GM12864 (cell line): ENCODE measurements at places on chromosomes 5 and 9.

GRCh38 chr9:133103987-133104505, 17.0 kb downstream of the RALGDS start:
- DNase-seq = no peak

- DNase-seq = no peak
These were observed 71.2 kb upstream of the GLIS3 start for GRCh38 chr9:4371108-4371507.

DNA sequence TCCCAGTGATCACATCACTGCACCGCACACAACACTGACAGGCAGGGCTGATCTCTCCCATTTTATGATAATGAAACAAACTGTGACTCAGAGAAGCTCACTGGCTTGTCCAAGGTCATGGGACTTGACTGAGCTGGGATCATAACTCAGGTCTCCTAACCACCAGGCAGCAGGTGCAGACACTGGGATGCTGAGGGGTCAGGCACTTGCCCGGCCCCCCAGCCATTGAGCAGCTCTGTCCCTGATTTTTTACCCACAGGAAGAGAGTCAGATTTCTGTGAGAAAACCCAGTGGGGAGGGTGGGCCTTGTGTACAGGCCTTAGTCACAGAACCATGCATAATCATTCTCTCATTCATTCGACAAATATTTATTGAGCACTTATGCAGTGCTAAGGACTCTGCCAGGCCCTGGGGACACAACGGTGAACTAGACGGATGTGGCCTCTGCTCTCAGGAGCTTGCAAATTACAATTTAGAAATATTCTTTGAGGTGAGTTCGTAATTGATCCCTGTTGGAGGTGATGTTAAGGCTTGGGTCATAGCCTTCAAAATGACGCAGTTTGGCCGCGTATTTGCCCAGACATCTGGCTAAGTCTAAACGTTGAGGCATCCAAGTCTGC, 54.5 kb upstream of the TGFBR1 start:
- DNase-seq = no peak

- DNase-seq = no peak
These were observed 36.3 kb downstream of the VCP start for GRCh38 chr9:35035851-35036701.

DNA sequence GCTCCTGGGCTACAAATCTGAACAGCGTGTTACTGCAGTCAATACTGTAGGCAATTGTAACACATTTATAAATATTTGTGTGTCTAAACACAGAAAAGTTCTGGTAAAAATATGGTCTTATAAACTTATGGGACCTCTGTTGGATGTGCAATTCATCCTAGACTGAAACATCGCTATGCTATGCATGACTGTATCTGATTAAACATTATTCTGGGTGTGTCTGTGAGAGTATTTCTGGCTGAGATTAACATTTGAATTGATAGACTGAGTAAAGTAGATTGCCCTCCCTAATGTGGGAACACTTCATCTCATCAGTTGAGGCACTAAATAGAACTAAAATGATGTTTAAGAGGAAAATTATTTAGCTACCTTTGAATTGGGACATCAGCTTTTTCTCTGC, 24.3 kb upstream of the PRDM9 start:
- DNase-seq = no peak

- DNase-seq = no peak
These were observed 364.4 kb downstream of the GADD45G start for GRCh38 chr9:89969156-89969675.

DNA sequence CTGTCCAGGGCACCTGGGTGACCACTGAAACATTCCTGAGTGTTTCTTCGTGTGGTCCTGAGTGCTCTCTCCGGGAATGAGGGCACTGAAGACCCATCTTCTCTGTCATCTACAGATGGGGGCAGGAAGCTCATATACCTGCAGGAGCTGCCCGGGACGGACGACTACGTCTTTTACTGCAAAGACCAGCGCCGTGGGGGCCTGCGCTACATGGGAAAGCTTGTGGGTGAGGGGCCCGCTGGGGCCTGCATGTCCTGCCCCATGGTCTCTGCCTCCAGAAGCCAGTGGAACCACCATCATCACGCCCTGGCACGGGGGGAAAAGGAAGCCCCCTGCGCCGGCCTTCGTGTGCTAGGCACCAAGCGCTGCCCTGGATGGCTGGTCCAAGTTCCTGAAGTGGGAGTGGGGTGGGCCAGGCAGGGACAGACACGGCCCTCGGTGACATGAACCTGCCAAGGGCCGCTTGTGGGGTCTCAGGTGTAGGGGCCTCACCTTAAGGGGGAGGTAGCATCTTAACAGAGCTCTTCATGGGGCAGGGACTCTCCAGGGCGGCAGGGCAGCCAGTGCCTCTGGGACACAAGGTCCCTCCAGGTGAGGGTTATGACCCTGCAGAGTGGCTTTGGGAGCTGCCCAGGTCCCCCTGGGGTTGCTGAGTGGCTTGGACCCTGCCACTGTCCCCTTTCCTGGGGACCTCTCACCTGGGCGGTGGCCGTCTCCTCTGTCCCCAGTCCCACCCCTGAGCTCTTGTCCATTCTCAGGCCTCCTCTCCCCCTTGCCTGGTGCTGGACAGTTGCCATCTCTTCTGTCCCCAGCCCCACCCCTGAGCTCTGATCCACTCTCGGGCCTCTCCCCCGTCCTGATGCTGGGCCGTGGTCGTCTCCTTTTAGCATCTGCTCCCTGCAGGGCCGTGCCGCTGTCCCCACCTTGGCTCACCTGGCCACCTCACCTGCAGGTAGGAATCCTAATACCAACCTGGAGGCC, 2.1 kb downstream of the OBP2A start:
- no peak for DNase-seq

GRCh38 chr9:109584205-109584604, 86.1 kb upstream of the PTPN3 start:
- DNase-seq = no peak

DNA sequence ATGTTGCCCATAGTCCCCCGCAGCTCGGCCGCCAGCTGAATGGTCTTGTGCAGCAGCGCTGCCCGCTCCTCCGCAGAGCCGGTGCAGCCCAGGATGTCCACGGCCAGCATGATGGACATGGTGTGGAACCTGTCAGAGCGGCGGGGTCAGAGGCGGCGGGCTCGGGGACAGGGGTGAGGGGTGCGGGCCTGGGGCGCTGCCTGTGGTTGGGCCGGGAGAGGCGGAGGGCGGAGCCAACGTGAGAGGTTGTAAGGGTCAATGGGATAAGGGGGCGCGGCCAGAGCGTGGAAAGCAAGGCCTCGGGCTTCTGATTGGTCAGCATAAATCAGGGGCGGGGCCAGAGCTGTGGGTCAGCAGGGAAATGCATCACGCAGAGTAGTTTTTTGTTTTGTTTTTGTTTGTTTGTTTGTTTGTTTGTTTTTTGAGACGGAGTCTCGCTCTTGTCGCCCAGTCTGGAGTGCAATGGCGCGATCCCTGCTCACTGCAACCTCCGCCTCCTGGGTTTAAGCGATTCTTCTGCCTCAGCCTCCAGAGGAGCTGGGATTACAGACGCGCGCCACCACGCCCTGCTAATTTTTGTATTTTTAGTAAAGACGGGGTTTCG, 6.8 kb upstream of the TOR2A start:
- DNase-seq = no peak

DNA sequence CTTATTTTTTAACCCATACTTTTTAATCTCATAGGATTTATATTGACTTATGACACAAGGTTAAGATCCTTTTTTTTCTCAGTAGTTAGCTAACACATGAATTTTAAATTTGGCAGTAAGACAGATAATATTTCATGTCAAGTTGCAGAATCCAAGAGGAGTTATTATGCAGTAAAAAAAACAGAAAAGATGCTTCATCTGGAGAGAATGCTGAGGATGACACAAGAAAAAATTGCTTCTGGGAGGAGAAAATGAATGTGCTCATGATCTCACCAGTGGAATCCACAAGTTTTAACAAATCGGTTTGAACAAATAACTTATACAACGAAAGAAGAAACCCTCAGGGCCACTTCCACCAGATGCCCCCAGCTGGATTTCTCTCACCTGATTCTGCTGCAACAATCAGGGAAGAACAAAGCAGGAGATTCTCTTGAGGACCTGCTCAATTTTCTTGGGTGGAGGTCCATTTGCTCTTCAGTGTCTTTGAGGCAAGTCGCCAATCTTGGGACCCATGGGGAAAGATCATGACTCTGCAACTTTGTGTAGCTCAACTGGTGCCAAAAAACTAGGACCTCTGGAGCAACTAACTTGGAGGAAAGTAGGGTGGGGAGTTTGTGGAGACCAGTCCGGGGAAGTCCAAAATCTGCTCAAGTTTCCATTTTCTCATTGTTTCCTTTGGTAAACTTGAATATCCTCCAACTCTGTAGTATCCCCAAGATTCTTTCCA, 50.5 kb upstream of the TNFSF15 start:
- DNase-seq = no peak

GRCh38 chr5:77560677-77561263, 68.7 kb upstream of the WDR41 start:
- DNase-seq = peak; percentile 8

DNA sequence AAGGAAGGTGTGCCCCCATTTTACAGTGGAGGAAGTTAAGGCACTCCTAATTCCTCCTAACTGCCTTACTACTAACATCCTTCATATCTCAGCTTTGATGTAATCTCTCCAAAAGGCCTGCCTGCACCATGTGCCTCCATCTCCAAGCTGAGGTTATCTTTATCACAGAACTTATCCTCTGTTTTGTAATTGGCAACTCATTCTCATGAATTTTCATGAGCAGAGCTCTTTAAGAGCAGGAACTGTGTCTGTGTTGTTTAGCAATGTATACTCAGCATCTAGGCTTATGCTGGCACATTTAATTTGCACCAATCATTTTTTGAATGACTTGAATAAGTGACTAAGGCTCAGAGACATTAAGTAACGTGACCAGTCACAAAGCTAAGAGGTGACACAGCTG, 147.9 kb upstream of the VLDLR start:
- DNase-seq = no peak

GRCh38 chr5:2985718-2986117, 234.2 kb upstream of the IRX2 start:
- DNase-seq = no peak

DNA sequence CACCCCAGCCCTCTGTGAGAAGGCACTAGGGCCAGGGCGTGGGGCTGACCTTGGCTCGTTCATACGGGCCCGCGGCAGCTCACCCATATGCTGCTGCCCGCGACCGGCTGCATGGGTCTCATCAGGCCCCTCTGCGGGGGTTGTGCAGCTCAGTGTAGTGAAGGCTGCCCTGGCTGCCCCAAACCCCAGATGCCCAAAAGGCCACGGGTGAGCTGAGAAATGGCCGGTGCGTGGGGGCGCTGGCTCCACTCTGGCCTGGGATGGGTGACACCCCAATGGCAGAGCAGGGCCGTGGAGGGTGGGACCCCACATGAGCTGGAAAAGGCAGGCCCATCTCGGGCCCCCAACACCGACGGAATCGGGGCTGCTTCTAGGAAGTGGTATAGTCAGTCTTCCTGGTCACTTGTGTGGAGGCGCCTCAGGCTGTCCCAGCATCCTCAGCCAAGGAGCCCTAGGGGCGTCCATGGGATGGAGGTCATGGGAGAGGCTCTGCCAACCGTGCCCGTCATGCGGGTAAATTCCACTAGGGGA, 19.4 kb upstream of the LRRC14B start:
- no peak for DNase-seq

- DNase-seq = no peak
These were observed 476.0 kb upstream of the CD180 start for GRCh38 chr5:67672636-67673035.

GRCh38 chr9:70113403-70114022, 69.9 kb downstream of the MAMDC2 start:
- no peak for DNase-seq

DNA sequence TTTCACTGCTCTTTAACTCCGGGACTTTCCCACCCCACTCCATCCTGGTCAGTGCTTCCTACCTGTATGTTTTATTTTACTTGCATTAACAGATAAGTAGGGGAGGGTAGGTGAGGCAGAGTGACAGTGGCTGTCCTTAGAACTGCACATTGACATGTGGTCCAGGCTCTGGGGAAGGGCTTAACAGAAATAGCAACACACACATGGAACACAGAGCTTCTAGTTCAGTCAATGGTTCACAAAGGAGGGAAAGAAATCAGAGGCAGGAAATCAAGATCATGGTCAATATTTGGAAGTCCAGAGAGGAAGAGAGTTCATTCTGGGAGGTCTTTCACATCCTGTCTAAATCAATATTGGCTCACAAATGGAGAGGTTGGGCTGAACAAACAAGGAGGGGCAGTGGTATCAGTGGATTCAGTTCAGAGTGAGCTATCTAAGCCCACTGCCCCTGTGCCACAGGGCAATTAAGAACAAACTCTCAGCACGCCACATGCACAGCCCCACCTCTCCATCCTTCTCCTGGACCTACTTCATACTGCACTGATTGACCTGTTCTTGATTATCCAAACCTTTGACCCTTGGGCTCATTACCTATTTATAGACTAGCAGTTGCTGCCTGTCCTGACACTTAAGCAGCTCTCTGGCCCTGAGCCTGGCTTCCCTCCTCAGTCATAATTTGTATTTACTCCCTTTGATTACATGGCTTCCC, 6.2 kb upstream of the VPS13A start:
- no peak for DNase-seq

DNA sequence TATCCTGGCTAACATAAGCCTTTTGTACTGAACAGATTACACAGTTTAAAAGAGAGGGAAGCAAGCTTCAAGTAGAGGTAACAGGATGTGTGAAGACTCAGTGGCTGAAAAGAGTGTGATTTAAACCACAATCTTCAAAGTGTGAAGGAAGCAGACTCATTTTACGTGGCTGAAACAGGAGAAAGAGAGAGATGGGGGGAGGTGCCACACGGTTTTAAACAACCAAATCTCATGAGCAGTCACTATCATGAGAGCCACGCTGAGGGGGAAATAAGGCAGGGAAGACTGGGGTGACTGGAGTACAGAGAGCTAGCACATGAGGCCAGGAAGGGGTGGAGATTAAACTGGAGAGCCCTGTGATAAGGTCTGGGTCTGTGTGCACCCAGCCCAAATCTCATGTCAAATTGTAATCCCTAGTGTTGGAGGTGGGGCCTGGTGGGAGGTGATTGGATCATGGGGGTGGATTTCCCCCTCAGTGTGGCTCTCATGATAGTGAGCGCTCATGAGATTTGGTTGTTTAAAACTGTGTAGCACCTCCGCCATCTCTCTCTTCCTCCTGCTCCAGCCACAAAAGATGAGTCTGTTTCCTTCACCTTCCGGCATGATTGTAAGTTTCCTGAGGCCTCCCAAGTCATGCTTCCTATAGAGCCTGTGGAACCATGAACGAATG, 318.6 kb upstream of the CD180 start:
- DNase-seq = no peak

GRCh38 chr5:118407958-118408357, 580.4 kb downstream of the DTWD2 start:
- no peak for DNase-seq

- DNase-seq = no peak
These were observed 100.0 kb upstream of the IL6ST start for GRCh38 chr5:56094579-56095361.

DNA sequence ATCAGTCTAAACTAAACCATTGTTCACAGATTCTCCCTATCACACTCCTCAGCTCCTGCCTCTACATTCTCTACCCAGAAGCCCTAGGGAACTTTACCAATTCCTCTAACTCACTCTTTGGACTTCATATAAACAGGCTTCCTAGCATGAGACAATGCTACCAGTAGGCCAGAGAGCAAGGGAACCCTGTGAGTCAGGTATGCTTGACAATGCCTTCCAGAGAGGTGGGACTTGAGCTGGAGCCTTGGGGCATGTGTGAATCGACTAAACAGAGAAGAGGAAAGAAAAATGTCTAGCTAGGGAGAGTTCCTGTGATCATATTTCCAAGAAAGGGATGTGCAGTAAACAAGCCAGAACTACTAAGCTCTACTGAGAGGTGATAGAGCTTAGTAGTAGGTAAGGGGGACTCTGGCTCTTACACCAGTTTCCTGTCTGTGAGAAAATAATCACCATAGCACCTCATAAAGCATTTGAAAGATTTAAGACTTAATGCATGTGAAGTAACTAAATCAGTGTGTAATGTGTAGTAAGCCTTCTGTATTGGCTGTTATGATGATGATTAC, 6.4 kb upstream of the RFK start:
- DNase-seq = no peak
